ENCODE measurements at places on chromosomes 3 and 15.

DNA sequence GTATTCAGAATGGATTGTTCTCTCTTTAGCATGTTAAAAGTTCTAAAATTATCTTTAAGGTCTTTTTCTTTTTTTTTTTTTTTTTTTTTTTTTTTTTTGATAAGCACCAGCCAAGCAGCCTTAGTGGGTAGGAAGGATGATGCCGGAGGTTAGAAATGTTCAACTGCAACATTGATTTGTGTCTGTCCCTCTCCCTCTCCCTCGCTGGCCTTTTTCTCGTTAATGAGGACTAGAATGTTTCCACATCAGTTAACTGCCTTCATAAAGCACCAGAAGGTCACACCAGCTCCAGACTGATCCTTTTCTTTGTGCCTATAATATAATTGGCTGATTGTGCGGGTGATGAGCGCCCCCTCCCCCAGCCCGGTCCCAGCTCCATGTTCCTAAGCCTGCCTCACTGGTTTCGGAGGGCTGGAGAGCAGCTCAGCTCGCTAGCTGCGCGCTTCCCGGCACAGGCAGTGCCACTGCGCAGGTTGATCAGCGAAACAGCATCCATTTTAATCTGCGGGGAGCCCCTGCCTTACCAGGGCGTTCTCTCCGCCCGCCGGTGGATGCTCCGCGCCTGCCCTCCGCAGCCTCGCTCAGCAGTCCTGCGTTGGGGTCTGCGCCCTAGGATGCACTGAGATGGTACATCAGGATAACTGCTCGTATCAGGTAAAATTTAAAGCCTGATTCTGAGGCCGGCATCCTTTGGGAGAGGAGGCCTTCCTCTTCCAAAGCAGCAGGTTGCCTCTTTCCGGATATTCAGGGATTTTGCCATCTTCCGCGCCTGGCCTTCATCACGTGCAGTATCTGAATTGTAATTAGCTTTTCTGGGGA, 148.9 kb upstream of the IL12A start:
- peak; percentile 37 for DNase-seq

- DNase-seq = no peak
Measured at GRCh38 chr15:66830358-66830757, 128.3 kb downstream of the SMAD6 start.

DNA sequence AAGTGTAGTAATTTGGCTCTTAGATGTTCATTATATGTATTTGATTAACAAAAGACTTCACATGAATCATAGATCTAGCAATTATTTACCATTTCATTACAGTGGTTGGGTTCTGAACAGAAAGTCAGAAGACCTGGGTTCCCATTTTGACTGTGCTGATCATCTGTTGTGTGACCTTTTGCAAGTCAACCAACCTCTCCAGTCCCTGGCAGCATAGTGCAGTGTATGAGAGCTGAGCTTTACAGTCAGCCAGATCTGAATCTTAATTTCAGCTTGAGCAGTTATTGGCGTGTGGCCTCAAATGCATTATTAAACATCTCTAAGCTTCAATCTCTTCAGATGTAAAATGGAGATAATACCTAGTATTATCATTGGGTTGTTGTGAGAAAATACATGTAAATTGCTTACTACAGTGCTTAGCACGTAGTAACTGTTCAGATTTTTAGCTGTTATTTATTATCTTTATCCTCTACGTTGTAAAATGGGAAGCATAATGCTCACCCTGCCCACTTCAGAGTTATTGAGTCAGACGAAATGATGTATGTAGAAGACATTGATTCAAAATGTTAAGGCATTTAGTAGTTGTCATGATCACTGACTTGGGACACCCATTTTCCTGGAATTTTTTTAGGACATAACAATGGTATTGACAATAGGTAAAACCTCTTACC, 104.0 kb downstream of the KLHL25 start:
- no peak for DNase-seq

DNA sequence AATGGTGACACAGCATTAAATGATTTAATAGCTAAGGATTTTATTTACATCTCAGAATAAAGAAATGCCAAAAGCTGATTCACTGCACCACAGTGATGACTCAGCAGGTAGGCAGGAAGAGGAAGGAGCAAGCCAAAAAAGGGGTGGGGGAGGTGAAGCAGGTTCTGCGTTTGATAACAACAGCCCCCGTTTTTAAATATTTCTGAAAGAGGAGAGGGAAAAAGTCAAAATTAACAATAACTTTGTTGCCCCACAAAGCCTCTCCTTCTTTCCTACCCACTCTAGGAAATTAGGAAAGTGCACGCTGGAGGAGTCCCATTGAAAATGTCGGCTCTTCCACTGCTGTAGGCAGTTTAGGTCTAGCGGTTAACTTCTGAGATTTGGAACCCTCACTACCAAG, 9.9 kb upstream of the CCDC54 start:
- no peak for DNase-seq

DNA sequence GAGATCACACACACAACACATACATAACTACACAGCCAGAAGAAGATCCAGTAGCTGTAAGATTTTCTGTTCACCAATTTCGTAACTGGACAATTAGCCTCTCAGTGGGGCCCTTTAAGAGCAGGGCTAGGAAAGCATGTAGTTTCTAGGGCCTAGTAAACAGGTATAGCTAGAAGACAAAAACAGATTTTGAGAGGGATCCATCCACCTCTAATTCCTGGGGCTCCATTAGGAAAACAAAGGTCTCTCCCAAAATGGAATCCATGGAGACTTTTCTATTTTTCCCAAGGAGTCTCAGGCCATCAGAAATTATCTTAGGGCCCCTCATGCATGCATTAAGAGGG, 10.5 kb downstream of the KIF15 start:
- no peak for DNase-seq

GRCh38 chr15:61794276-61794675, 266.0 kb downstream of the VPS13C start:
- no peak for DNase-seq

DNA sequence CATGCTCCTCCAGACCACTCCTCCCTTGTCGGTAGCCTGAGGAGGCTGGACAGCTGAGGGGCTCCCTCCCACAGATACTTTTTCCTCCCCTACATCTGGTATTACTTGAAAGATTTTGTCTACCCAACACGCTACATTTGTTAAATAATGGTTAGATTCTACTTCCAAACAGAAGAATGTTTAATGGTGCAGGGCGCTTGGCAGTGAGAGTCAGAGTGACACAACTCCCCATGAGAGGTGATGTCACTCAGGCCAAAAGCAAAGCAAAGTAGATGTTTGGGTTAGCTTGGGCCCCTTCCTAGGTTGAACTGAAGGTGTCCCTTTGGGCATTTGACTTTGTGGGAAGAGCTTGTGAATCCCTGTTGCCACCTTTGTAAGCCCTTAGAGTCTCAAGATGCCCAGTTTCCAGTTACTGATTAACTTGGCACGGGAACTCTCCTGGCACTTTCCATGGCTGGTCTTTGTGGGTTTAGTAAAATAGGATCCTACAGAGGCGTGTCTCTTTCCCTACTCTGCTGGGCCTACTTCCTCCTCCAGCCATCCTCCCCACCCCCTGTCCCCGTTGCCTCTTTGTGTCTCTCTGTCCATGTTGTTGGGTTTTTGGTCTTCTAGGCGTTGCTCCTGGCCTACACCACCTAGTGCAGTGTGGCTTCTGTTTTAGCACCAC, 5.6 kb downstream of the LIMD1 start:
- no peak for DNase-seq

GRCh38 chr3:150875548-150875947, 29.7 kb downstream of the MINDY4B start:
- no peak for DNase-seq

- DNase-seq = no peak
Measured at GRCh38 chr3:197501879-197502620, 53.7 kb downstream of the BDH1 start.

DNA sequence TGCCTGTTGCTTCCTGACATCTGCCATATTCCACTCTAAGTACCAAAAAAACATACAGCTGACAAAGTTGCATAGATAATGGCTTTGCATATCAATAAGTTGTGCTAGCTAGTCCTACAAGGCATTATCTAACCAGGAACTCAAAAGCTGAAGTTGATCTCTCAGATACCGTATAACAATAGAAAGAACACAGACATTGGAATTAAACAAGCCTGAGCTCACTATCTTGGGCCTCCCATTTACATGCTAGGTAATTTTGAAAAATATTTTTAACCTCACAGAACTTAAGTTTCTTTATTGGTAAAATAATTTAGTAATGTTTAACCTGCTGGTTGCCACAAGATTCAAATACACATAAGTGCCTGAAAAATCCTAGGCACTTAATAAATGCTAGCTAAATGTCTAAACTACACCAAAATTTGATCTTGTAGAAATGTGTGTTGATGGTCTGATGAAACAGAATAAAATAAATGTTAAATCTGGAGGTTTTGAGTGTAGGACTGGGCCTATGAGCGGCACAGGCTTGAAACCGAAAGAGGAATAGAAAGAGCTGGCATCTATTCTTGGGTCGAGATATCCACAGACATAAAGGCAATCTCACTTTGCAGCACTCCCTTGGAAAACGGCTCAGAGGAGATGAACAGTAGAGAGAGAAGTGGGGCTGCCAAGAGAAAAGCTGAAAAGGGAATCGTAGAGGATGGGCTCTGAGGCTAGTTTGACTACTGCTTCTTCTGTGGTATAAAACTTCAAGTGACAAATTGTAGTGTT, 29.9 kb upstream of the TTC14 start:
- no peak for DNase-seq

DNA sequence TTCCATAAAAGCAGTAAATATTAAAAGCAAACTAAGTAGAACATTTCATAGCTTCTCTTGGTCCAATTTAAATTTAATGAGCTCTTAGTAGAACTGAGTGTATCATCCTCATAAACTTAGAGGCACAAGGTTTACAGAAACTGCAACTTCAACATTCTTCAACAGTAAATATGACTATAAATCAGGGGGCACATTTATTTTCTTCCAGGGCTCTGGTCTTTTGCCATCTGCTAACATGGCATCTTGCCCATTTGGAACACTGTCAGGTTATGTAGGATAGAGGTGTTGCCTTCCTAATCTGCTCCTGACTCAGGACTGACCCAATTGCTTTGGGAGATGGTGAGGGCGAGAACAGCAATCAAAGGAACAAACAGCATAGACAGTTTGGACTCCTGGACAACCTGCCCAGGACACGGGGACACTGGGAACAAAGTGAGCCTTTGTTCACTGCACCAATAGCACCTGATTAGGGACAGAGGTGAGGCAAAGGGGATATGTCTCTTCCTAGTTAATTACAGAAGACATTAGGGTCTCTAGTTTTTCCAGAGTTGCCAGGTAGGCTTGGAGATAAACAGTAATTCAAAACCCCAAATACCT, 610.2 kb upstream of the ROBO2 start:
- DNase-seq = no peak

DNA sequence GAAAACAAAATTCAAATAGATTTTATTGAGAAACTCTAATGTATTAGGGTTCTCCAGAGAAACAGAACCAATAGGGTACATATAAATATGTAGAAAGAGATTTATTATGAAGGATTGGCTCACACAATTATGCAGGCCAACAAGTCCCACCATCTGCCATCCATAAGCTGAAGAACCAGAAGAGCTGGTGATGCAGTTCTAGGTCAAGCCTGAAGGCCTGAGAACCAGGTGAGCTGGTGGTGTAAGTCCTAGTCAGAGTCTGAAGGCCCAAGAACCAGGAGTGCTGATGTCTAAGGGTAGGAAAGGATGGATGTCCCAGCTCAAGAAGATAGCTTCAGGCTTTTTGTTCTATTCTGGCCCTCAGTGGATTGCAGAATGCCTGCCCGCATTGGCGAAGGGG, 2.6 kb upstream of the NFKBIZ start:
- no peak for DNase-seq

- DNase-seq = no peak
Measured at GRCh38 chr3:185656321-185656840, 70.3 kb downstream of the SENP2 start.

DNA sequence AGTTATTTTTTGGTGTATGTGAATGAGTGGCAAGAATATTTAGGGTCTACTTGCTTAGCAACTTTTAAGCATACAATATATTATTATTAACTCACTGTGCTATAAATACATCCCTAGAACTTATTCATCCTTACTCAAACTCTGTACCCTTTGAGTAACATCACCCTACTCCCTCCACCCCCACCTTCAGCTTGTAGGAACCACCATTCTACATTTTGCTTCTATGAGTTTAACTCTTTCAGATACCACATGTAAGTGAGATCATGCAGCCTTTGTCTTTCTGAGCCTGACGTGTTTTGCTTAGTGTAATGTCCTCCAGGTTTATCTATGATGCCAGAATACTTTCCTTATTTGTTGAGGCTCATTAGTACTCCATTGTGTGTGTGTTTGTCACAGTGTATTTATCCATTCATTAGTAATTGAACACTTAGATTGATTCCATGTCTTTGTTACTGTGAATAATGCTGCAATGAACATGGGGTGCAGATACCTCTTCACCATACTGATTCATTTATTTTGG, 526.9 kb downstream of the PYDC2 start:
- no peak for DNase-seq

DNA sequence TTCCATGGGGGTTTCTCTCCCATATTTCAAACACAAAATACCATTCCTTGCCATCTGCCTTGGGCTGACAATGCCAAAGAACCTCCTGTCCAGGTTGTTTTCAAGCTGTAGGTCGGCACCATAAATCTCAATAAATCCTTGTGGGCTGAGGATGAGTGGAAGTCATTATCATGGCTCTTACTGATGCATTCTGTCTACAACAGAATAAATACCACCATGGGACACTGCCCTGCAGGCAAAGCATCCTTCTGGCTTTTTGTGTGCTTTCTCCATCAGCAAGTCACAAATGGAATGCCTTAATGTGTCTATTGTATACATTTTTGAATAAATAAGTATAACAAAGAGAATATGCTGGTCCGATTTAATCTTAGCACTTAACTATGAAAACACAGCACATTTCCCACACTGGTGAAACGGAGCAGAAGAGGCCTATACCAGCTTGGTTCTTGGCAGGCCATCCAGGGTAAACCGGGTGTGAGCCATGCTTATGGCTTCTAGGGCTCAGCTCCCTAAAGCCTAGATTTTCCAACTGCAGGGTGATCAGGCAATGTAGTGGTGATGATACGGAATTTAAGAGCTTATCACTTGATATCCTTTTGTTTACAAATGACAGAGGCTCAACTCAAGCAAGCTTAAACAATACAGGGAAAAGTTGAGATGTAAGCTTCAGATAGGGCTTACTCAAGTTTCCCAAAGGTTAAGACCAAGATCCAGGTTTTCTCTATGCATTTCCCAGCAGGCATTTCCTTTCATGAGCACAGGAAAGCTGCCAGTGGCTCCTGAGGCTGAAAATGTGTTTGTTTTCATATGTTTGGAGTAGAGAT, 133.2 kb upstream of the LRTM1 start:
- no peak for DNase-seq
